ENCODE measurements at places on chromosomes 5 and 9.

DNA sequence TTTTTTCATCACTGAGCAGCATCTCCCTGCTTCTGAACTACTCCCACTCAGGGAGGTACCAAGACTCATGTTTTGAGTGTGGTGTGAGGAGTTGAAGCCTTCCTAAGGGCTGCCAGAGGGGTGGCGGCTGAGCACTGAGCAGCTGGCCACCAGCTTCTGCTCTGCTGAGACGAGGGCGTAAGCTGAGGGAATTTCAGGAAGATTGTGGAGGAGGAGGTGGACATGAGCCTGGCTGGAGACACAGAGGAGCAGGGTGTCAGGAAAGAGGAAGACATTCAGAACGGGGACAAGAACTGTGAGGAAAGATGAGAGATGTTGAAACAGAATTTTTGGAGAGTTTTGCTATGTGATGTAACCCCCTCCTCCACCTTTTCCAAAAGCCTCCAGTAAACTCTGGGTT lies 7.8 kb downstream of the LCP2 start:
- no peak for DNase-seq

- DNase-seq, result no peak
Measured at GRCh38 chr5:94832685-94833084, 214.2 kb downstream of the SLF1 start.

DNA sequence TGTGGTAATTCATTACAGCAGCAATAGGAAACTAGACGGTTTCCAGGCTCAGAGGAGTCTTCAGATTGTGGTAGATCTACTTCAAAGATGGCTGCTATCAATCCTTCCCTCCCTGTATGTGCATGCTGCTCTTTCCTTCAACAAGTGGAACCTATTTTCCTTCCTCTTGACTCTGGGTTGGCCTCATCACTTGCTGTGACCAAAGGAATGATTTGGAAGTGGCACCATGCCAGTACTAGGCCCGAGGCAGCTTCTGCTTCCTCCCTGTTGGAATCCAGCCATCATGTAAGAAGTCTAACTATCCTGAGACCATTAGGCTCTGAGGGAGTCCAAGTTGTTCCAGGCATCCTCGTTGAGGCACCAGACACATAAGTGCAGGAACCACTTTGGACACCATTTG lies 46.5 kb upstream of the MCTP1 start:
- no peak for DNase-seq

DNA sequence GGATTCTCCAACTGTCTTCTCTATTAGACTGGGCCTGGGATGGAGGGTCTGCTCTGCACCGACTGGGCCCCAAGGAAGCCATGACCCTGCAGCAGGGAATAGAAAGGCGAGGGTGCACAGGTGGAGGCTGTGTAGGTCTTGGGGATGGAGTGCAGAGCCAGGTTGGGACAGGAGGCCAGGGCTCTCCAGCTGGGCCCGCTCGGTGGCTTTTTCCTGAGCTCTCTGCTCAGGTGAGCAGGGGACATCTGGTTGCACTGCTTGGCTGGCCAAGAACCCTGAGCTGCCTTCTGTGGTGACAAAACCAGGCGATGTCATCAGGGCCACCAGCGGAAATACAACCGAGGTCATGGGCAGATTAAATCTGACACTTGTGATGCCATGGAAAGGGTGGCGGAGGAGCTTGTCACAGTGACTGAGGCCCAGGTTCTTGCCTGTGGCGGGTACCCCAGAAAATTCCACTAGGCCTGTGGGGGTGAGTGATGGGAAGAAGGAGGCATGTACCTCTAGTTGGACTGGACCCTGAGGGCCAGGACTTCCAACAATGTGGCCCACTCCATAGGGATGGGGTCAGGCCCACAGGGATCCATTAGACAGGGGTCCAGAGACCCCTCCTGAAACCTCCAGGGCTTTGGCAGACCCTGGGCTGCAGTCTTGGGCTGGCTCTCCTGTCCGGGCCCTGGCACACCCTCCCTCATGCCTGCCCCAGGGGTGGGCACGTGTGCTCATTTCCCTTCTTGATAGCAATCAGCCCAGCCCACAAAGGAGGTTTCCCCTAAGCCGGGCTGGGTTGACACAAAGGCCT lies 4.4 kb upstream of the IL3 start:
- DNase-seq, result peak; percentile 62

DNA sequence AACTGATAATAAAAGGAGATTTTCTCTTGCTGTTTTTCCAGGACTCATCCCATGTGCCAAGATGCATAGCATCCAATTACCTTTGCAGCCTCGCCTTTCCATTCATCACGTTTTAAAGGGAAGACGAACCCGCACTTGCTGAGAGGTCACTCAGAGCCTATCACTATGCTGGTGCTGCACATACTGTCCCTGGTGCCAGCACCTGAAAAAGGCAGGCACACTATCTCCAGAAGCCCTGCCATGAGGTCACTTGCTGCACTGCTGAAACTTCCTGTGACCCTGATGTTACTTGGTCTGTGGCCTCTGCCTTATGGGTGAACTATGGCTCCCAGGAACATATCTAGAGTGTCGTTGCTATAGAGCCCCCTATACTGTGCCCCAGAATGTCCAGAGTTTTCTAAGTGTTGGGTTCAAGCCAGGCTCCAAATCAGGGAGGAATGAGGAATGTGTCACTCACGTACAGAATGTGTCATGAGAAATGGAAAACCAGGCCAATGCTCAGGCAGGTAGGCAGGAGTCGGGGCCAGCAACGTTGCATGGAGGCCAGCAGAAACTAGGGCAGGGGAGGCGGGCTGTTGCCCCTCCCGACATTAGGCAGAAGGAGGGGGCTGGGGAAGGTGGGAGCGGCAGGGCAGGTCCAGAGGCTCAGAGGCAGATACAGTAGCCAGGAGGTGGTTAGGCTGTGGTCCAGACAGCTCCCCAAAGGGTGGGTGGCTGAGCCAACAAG lies 262.1 kb downstream of the CRB2 start:
- no peak for DNase-seq

GRCh38 chr5:59206132-59206581 lies 623.3 kb downstream of the RAB3C start:
- no peak for DNase-seq
